ENCODE measurements at places on chromosomes 12 and 14. TPM values are rescaled to one million over a fixed set of nuclear protein-coding genes. Genes with fewer than 3 reads are reported as not detected.

- H3K4me3 ChIP-seq = no peak overlapping the region
- no peaks in the 10 kb centered on the region for H3K27me3 ChIP-seq
- H3K4me1 ChIP-seq = no peaks in the 10 kb centered on the region
- H3K36me3 ChIP-seq = no peaks in the 10 kb centered on the region
- DNase-seq = peak; percentile 76
- no peak overlapping the region for H3K27ac ChIP-seq
Measured at GRCh38 chr12:105420659-105421240, 90.3 kb downstream of the C12orf75 start.

GRCh38 chr12:115118177-115118724 is 434.3 kb upstream of the TBX3 start:
- H3K4me1 ChIP-seq = no peaks in the 10 kb centered on the region
- H3K4me3 ChIP-seq = no peak overlapping the region
- H3K27ac ChIP-seq = no peak overlapping the region
- no peaks in the 10 kb centered on the region for H3K36me3 ChIP-seq
- DNase-seq = no peak

- H3K36me3 ChIP-seq = peaks cover 40% of the 10 kb centered on the region
- H3K27me3 ChIP-seq = no peaks in the 10 kb centered on the region
- peaks cover 12% of the 10 kb centered on the region for H3K4me1 ChIP-seq
- no peak for DNase-seq
Measured at GRCh38 chr12:49019443-49020324, 1.1 kb upstream of the PRKAG1 start.

DNA sequence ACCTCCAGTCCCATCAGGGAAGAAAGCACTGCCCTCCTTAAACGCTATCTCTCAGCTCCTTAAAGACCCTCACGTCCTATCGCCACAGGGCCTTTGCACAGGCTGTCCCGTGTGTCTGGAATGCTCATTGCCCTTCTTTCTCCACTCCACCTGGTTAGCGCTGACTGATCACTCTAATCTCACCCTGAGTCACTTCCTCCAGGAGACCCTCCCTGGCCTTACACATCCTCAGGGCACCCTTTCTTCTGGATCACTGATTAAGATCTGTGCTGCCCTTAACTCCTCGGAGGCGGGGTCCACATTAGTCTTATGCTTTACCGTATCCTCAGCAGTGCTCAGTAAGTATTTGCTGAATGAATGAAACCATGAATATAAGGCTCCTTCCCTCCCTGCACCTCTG is 94.7 kb downstream of the SYNE3 start:
- no peaks in the 10 kb centered on the region for H3K27me3 ChIP-seq
- no peaks in the 10 kb centered on the region for H3K36me3 ChIP-seq
- H3K4me1 ChIP-seq = no peaks in the 10 kb centered on the region
- DNase-seq = no peak

GRCh38 chr12:128807161-128807724 is 16.5 kb downstream of the SLC15A4 start:
- DNase-seq = no peak
- peaks cover 8% of the 10 kb centered on the region for H3K4me1 ChIP-seq
- H3K27me3 ChIP-seq = no peaks in the 10 kb centered on the region

- no peak for DNase-seq
- H3K4me1 ChIP-seq = peaks cover 11% of the 10 kb centered on the region
- no peaks in the 10 kb centered on the region for H3K27me3 ChIP-seq
- no peak overlapping the region for H3K4me3 ChIP-seq
Measured at GRCh38 chr14:78253986-78254385, 83.8 kb downstream of the NRXN3 start.

INHBC gene
- total RNA-seq = not detected

TCTN2 gene
- total RNA-seq = 26.2 TPM
